ENCODE measurements at places on chromosomes 11 and 22.

GRCh38 chr22:46150655-46151477, 540 bp downstream of the PPARA start:
- DNase-seq = no peak

DNA sequence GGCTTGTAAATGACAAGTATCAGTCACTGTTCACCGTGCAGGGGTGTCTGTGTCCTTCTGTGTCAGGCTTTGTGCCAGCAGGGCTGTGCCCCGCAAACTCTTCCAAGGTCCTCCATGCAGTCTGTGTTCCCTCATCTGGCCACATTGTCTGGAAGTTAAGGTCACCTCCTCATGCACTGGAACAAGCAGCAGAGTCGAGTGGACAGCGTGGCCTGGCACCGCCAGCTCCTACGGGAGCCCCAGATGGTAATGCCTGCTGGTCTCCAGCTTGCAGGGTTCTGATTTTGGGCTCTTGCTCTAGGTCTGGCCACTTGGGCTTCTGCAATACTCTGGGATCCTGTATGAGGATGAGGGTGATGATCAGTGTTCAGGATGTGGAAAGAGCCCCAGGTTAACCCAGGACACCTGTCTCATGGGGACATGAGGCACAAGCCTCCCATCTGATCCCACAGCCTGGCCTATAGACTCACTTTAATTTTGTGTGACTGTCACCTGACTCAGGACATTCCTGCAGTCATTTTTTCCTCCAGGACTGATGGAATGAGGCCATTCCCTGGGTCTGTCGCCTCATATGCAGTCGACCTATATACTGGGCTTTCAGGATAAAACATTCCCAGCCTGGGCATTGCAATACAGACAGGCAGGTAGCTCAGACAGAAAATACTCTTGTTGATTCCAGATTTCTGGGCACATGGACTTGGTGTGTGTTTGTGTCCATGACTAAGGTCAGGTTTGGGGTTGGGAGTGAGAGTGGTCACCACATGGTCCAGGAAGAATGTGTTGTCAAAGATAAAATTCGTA, 106.3 kb upstream of the TOP3B start:
- DNase-seq = no peak

DNA sequence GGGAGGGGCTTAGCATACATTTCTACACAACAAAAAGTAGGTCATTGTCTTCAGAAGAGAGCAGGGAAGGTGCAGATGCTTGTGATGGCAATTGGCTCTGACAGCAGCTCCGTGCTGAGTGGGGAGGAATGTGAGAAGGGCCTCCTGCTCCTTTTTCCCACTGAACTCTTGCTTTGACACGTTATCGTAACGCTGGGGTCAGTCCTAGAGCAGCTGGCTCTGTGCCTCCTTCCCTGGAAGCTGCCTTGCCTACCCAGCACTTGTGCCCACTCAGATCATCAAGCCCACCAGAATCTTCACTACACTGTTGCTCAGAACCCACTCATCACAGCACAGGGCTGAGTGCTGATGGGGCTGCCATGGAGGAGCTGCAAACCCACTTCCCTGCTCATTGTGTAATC, 14.9 kb upstream of the NAV2 start:
- no peak for DNase-seq

DNA sequence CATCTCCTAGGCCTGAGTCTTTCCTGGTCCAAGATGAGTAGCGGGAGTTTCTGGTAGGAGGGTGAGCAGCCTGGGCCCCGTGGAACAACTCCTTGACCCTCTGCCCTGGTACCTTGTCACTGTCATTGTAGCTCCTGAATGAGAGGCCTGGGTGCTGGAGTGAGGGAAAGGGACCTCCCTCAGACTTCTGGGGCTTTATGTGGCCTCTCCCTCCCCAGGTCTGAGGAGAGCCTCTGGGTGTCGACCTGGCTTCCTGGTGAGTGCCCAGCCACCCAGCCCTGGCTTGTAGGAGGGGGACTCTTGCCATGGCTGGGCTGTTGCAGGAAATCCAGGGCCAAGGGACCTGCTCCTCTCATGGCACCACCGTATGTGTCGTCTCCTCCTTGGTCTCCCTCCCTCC, 3.9 kb downstream of the P2RY2 start:
- DNase-seq = no peak

DNA sequence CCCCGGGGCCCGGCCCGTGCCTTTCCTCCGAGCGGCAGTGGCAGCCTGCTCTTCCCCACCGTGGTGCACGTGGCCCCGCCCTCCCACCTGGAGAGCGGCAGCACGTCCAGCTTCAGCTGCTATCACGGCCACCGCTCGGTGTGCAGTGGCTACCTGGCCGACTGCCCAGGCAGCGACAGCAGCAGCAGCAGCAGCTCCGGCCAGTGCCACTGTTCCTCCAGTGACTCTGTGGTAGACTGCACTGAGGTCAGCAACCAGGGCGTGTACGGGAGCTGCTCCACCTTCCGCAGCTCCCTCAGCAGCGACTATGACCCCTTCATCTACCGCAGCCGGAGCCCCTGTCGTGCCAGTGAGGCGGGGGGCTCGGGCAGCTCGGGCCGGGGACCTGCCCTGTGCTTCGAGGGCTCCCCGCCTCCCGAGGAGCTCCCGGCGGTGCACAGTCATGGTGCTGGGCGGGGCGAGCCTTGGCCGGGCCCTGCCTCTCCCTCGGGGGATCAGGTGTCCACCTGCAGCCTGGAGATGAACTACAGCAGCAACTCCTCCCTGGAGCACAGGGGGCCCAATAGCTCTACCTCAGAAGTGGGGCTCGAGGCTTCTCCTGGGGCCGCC, 11.9 kb downstream of the C22orf31 start:
- no peak for DNase-seq

DNA sequence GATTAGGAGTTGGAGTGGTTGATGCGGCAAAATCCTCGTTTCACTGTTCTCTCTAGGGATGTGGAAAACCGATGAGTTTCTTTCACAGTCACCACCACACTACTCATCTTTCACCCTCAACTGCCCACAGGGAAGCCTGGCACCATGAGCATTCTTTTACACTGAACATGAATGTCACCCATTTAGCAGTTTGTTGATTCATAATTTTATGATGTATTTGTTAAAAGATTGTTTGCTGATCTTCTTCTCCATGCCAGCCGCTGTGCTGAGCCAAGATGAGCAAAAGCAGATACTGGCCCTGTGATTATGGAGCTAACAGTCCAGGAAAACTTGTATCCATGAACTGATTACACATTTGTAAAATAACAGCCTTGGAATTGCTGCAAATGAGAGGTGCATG, 3.9 kb upstream of the SCGB1D2 start:
- DNase-seq = no peak

- DNase-seq = no peak
These were observed 227.1 kb downstream of the CEP164 start for GRCh38 chr11:117554601-117555333.

GRCh38 chr11:66718320-66718971, 10.6 kb downstream of the SPTBN2 start:
- DNase-seq = no peak

DNA sequence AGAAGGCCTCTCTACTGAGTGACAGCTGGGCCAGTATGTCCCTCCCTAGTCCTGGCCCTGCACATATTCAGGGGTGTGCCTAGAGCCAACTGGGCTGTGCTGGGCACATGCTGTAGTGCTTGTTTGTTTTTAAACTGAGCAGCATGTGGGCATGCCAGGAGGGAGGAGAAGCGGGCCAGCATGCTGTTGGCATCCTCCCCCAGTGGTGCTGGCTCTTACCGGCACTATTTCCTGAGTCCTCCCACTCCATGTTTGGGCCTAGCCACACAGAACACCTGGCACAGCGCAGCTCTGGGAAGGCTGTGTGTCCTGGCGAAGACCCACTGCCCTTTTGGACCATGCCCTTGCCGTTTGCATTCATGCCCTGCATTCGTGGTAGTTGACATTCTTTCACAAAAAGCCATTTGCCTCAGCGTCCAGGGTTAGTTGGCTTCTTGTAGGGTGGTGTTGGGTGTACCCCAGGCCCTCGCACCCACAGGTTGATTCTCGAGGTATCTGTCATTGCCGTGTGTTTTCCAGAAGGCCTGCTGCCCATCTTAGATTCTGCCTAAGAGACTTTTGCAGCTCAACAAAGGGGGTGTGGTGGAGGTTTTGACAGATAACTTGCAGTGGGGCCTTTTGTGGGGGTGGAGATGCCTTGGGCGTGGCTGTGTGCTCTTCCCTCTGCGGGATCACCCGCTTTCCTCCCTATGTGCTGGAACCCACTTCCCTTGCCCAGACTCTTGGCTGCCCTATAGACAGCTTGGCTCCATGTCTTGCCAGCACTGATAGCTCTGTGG, 13.6 kb downstream of the DGCR8 start:
- DNase-seq = no peak

GRCh38 chr11:61168042-61168688, 6.9 kb upstream of the VPS37C start:
- DNase-seq = no peak

- DNase-seq = no peak
These were observed 19.4 kb downstream of the MED15 start for GRCh38 chr22:20526628-20527355.

- no peak for DNase-seq
These were observed 65.3 kb downstream of the AMBRA1 start for GRCh38 chr11:46528445-46529094.

GRCh38 chr11:66887526-66887925, 30.7 kb downstream of the LRFN4 start:
- DNase-seq = no peak

- no peak for DNase-seq
These were observed 492.4 kb upstream of the CCDC90B start for GRCh38 chr11:83778596-83778995.

- DNase-seq = no peak
These were observed 49.3 kb upstream of the CD44 start for GRCh38 chr11:35089666-35090065.
